ELR (cell line): ENCODE measurements at places on chromosomes 5 and 9.

- DNase-seq, result no peak
Measured at GRCh38 chr5:2024986-2025721, 142.4 kb upstream of the IRX4 start.

DNA sequence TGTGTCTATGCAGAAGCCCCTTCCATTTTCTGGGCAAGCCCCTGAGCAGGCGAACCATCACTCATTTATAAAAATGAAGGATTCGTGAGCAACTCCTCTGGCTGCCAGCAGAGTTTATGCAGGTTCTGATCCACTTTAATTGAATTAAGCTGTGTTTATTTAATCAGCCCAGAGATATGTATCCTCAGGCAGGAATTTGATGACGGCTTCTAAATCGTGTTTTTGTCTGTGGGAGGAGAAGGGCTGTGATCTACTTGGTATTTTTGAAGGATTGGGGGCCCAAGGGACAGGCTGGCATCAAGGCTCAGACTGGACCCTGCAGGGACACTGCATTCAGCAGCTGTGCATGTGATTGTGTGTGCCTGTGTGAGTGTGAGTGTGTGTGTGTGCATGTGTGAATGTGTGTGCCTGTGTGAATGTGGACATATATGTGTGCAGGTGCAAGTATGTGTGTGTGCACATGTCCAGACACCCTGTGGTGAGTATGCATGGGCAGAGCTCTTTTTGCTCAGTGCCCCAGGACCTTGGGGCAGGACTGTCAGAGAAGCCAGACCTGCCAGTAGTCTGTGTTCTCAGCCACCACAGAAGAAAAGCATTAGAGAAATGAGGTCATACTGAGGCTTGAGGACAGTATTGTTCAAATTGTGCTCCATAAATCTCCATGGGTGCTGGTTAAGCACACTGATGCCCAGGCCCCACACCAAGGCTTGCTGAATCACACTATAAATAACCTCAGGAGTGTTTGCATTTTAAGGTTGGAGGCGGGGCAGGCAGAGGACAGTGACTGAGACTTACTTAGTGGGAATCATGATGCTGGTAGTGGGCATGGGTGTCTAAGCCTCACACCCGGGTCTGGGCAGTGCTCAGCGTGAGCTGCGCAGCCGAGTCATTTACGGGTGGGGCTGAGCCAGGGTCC, 164.0 kb downstream of the CARTPT start:
- DNase-seq, result peak; percentile 29

- DNase-seq, result no peak
Measured at GRCh38 chr9:133063500-133064231, 1.9 kb downstream of the CEL start.

DNA sequence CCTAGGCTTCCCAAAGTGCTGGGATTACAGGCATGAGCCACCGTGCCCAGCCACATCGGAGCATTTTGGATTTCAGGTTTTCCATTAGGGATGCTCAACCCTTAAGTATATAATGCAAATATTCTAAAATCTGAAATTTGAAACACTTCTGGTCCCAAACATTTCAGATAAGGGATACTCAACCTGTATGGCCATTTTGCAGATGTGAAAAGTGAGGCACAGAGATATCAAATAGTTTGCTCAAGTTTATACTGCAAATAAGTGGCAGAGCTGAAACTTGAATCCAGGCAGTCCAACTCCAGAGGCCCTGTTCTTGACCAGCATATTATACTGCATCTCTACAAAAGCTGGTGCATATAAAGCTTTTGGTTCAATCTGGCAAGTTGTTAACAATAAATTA, 2.4 kb downstream of the WDR31 start:
- no peak for DNase-seq

DNA sequence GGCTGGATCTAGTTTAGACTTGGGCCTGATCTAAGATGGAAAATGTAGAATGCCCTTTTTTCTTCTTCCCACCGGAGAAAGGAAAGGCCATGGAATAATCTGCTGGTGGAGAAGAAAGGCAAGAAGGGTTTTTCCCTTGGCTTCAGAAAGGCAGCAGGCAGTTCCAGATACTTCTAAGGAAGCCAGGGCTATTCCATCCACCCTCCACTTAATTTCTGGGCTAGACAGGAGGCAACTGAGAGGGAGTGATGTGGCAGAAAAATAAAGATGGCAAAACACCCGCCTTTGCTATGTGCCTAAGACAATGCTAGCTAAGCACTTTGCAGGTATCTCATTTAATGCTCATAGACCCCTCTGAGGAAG, 9.9 kb downstream of the MYOZ3 start:
- no peak for DNase-seq

DNA sequence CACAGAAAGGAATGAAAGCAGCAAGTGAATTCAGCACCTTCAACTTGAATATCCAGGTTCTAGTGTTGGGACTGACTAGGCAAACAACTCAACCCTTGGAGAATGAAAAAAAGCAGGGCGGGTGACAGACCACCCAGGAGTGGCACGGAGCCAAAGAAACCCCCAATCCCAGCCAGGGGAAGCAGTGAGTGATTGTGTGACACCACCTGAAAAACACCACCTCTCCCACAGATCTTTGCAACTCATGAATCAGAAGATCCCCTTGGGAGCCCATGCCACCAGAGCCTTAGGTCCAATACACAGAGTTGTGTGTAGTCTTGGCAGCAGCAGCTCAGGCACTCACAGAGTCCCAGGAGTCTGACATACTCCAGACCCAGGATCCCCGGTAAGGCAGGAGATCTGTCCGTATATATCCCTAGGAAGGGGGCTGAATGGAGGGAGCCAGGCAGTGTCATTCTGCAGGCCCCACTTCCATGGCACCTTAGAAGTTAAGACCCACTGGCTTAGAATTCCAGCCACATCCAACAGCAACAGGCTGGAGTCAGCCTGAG, 22.1 kb upstream of the ROR2 start:
- DNase-seq, result no peak
